Astrocyte (in vitro differentiated cells and primary cell): ENCODE measurements at places on chromosomes 5 and 9.

DNA sequence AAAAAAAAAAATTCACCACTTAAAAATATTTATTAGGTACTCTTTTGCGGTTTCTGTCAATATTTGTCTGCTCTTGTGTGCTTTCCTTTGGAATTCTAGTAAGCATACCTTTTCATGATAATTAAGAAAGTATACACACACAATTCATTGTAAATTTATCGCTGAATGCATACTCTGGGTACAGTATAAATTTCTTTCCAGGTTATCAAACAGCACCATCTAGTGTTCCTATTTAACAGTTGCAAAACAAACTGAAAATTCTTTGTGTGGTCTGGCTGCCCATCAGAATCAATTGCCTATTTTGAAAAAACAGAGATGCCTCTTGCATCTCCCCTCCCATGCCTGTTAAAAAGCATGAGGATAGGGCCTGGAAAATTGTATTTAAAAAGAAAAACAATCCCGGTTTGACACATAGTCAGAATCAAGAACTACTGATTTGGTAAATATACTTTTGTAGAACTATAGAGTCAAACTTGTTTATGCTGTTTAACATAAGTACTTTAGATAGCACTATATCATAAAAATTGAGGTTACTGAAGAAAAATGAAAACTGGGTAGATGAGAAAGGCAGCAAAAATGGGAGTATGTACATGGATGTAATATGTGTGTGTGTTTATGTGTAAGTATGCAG is 16.2 kb downstream of the PGGT1B start:
- DNase-seq: peak; percentile 11

DNA sequence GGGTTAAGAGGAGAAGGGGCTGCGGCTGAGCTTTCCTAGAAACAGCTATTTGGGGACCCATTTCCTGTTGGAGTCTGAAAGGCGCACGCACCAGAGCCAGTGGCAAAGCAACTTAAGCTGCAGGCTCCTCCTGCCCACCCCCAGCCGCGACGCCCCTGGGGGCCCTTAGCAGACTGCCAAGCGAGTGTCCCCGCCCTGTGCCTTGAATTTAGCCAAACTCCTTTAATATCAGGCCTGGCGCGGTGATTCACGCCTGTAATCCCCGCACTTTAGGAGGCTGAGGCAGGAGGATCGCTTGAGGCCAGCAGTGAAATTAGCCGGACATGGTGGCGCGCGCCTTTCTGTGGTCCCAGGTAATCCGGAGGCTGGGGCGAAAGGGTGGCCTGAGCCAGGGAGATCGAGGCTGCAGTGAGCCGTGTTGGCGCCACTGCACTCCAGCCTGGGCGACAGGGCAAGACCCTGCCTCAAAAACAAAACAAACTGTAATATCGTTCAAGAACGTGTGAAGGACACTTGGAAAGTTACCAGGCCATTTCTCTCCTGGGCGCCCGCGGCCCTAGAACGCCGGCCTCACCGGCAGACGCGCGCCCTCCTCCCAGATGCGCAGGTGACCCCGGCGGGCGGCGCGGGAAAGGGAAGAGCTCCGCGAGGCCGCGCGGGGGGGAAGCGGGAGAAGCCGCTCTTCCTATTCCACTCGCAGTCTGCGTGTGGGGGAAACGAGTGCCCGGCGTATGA is 1.0 kb upstream of the F2R start:
- no peak for DNase-seq

- peak; percentile 83 for DNase-seq
These were observed 6.6 kb downstream of the SLC46A2 start for GRCh38 chr9:112884101-112884500.

- no peak for DNase-seq
These were observed 106.1 kb downstream of the THBS4 start for GRCh38 chr5:80141147-80141671.

DNA sequence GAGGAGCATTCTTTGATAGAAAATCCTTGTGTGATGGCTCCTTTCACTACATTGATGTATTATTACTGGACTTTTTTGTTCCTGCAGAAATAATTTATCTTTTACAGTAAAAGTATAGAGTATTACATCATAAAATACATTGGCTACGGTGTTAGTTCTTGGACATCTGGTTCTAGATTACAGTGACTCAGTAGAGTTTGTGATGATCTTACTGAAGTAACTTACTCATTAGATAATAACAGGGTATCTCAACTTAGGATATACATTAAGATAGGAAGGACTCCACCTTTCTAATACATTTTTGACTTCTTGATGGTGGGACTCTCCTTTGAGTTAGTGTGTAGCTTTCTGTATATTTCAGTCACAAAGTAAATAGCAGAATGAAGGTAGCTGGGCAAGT is 59.1 kb downstream of the ZNF462 start:
- peak; percentile 57 for DNase-seq

DNA sequence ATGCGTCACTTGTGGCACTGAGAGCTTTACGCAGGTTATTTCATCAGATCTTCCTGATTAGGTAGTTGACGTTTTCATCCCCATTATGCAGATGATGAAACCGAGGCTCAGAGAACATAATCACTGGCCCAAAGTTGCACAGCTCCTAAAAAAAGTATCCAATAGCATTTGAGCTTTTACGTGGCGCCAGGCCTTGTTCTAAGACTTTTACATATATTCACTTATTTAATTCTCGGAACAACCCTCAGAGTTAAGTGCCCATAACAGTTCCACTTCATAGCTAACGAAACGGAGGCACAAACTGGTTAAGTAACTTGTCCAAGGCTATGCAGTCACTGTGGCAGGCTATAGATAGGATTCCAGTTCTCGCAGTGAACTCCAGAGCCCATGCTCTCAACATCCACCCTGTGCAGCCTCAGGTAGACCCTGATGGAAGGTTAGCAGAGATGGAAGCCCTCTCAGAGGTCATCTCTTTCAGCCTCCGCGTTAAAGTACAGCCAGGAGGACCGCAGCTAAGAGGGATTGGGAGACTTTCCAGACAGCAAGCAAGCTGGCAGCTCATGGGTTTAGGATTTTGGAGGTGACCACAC is 39.3 kb downstream of the AMBP start:
- no peak for DNase-seq

DNA sequence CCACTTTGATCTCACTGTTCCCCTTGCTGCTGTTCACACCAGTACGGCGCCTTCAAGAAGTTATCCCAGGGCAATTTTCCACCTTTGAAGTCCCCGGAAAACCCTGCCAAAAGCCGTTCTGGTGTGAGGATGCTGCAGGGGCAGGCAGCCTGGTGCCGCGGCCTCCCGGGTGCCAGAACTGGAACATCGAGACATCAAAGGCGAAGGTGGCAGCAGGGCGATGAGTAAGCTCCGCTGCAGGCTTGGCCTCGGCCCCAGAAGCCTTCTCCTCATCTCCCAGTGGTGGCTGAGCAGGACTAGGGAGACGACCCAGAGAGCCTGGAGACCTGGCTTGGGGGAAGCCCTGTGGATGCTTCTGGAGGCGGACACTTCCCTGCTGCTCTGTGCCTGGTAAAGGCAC is 115.3 kb upstream of the MSX2 start:
- peak; percentile 42 for DNase-seq

DNA sequence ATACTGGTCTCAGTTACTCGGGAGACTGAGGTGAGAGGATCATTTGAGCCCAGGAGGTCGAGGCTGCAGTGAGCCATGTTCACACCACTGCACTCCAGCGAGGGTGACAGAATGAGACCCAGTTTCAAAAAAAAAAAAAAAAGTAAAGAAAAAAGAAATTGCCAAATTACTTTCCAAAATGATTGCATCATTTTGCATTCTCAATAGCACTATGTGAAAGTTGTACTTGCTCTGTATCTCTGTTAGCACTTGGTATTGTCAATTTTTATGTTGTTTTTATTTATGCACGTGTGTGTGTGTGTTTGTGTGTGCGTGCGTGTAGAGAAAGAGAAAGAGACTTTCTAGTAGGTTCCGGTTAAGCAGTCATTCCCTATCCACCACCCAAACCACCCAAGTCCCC is 328.4 kb downstream of the RAB3C start:
- no peak for DNase-seq

- no peak for DNase-seq
These were observed 86.6 kb downstream of the SH3GL2 start for GRCh38 chr9:17665450-17665849.

DNA sequence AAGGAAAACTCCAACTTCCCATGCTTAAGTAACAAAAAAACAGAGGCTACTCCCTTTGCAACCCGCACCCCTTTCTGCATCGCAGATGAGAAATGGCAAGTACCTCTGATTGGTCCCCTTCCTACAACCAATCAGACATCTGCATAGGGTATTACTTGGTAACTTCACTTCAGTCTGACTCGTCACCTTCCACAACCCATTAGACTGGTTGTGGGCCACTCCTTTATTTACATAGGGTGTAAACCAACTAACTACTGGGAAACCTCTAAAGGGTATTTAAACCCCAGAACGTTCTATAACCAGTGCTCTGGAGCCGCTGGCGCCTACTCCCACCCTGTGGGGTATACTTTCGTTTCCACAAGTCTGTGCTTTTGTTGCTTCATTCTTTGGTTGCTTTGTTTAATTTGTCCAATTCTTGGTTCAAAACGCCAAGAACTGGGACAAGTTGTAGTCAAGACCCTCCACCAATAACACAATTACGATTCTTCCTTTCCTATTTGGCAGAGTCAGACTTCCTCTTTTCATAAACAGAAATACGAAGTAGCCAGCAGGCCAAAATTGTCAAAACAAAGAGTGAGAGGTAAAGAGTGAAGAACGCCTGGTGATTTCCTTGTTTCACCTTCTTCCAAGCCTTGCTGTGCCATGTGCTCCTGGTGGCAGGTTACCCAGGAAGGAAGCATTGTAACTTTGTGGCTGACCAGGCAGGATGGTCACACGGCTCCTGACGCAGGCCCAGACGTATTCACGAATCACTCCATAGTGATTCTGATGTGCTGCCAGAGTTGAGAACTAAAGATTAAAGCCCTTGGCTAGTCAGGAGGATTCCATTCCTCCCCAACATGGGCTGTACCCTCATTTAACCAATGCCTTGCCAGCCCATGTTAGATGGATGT is 477.4 kb downstream of the ARHGEF28 start:
- no peak for DNase-seq

GRCh38 chr5:73564018-73564417 is 1.4 kb downstream of the ANKRA2 start:
- DNase-seq: no peak

DNA sequence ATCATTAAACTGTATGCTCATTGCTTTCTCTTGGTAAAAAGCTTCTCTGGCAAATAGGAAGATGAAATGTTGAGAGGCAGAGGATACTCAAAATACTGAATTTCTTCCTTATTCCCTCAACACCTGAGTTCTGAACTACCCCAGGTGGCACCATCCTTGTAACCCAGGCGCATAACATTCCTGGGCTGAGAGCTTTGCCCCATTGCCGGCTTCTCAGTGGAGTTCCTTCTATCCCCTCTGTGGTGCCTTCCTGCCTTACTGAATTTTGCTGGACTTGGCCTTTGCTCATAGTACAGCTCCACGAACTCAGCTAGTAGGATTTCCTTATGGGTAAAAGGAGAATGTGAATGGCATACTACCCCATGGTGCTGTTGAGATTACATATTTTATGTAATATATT is 54.7 kb downstream of the BASP1 start:
- DNase-seq: no peak

- DNase-seq: no peak
These were observed 499 bp downstream of the ALG2 start for GRCh38 chr9:99221266-99221620.

DNA sequence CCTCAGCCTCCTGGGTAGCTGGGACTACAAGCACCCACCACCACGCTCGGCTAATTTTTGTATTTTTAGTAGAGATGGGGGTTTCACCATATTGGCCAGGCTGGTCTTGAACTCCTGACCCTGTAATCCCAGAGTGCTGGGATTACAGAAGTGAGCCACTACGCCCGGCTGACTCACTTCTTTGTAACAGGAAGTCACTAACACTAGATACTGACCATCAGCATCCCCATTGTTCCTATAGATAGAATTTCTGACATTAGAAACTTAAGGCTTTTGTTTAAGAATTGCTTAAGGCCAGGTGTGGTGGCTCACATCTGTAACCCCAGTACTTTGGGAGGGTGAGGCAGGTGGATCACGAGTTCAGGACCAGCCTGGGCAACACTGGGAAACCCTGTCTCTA is 42.2 kb downstream of the LEAP2 start:
- DNase-seq: no peak

GRCh38 chr5:174352681-174353080 is 307.2 kb downstream of the NSG2 start:
- peak; percentile 72 for DNase-seq

- DNase-seq: no peak
These were observed 38.0 kb upstream of the FOXI1 start for GRCh38 chr5:170067574-170068170.

- DNase-seq: no peak
These were observed 165.5 kb downstream of the CACNA1B start for GRCh38 chr9:138043061-138043410.

DNA sequence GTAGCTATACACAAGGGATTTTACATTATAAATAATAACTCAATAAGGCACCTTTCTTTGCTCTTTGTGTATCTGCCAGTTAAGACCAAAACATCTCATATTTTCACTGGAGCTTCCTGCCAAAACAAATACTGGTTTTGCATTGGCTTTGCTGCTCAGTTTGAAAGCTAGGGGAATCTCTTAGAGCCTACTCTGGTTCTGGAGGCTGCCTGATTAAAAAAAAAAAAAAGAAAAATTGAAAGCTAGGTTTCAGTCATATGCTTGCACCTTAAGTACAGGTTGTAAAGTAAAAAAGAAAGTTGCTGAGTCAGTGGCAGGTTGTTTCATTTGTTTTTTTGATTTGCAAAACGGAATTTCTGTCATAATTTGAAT is 2.3 kb downstream of the DENND4C start:
- peak; percentile 57 for DNase-seq

DNA sequence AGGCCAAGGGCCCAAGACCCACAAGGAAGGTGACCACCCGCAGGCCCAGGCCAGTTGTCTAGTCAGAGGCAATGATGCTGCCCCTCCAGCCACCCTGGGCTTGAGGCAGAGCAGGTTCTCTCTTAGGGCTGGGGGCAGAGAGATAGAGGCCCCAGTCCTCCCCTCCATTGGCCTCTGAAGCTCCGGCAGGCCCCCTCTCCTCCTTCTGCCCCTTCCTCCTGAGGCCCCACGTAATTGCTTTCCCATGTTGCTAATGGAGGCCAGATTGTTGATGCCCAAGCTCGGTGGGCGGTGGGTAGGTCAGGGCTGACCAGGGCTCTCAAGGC is 26.6 kb upstream of the ENHO start:
- DNase-seq: no peak

GRCh38 chr9:70683841-70684240 is 269.4 kb upstream of the KLF9 start:
- no peak for DNase-seq

GRCh38 chr5:117759849-117760499 is 1185.4 kb upstream of the SEMA6A start:
- no peak for DNase-seq

DNA sequence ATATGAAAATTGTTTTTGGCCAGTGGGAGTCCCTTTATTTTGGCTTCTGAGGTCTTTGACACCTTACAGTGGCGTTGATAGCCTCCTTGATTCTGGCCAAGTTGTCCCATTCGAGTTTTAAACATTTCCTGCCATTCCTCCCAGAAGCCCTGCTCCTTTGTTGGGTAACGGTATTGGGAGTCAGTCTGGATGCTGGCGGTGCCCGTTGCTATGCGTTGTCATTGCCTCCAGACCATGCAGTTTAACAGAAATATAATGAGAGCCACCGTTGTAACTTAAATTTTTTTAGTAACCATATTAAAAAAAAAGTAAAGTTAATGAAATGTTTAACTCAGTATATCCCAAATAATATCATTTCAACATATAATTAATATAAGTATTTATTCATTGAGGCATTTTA is 35.0 kb downstream of the GALNT12 start:
- DNase-seq: no peak

- DNase-seq: no peak
These were observed 11.3 kb downstream of the SHOC1 start for GRCh38 chr9:111783424-111783823.

- no peak for DNase-seq
These were observed 33.4 kb upstream of the SMIM32 start for GRCh38 chr5:136226401-136226800.
